Muscle of leg (tissue), 16 donors: ENCODE measurements at places on chromosomes 16 and 17. TPM values are rescaled to one million over a fixed set of nuclear protein-coding genes. Genes with fewer than 3 reads are reported as not detected.

PDE6G gene
- total RNA-seq: 2.6 TPM

SECTM1 gene
- total RNA-seq: 5.3 TPM

C16orf92 gene
- not detected for total RNA-seq

SRCIN1 gene
- total RNA-seq: 0.75 TPM

ALOX15 gene
- total RNA-seq: 0.18 TPM

TMEM92 gene
- total RNA-seq: 0.35 TPM

SCGB1C2 gene
- not detected for total RNA-seq

CACNG3 gene
- total RNA-seq: not detected

BICDL2 gene
- total RNA-seq: not detected

CD79B gene
- 3.8 TPM for total RNA-seq

STXBP4 gene
- 10.6 TPM for total RNA-seq

DNAI2 gene
- 0.09 TPM for total RNA-seq

LPO gene
- not detected for total RNA-seq

PLCG2 gene
- total RNA-seq: 4.7 TPM

MATCAP1 gene
- 8.6 TPM for total RNA-seq

ERAL1 gene
- total RNA-seq: 18.7 TPM

NPIPA2 gene
- 0.31 TPM for total RNA-seq

DUSP14 gene
- 13.3 TPM for total RNA-seq
